NCI-H774 (cell line): ENCODE measurements at places on chromosomes 7 and 10.

GRCh38 chr7:54995166-54995565 is 23.7 kb upstream of the EGFR start:
- DNase-seq, result no peak

GRCh38 chr7:47314728-47315607 is 266.9 kb downstream of the TNS3 start:
- no peak for DNase-seq

GRCh38 chr7:27873981-27874957 is 134.3 kb downstream of the TAX1BP1 start:
- no peak for DNase-seq

DNA sequence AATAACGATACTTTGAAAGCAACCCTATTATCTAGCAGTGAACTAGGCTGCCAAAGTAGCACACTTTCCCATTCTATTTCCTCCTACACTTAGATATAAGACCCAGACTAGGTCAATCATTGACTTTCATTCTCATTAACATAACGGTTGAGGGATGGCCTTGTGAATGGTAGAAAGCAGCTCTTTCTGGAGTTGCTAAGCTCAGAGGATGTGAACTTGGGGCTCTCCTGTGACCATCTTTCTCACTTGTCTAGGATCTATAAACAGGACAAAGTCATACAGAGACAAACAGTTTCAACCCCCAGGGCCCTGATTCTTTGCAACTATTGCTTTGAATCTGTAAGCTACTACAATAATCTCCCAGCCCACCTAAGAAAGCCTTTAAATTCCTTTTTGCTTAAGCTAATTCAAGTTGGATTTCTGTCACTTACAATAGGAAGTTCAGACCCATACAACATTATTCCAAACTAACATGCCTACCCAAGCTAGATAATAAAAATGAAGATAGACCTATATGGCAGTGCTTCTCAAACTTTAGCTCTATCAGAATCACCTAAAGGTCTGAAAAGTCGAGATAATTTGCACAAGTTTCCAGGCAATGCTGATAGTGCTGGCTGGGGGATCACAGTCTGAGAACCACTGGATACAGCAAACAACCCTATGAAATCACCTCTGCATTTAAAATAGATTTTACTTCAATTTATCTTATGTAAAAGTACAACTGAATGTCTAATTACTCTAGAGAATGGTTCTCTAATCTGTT is 16.7 kb downstream of the P4HA1 start:
- no peak for DNase-seq

GRCh38 chr10:31347705-31348104 is 28.7 kb downstream of the ZEB1 start:
- DNase-seq, result no peak

- DNase-seq, result no peak
Measured at GRCh38 chr10:71531485-71532446, 135.0 kb downstream of the CDH23 start.

DNA sequence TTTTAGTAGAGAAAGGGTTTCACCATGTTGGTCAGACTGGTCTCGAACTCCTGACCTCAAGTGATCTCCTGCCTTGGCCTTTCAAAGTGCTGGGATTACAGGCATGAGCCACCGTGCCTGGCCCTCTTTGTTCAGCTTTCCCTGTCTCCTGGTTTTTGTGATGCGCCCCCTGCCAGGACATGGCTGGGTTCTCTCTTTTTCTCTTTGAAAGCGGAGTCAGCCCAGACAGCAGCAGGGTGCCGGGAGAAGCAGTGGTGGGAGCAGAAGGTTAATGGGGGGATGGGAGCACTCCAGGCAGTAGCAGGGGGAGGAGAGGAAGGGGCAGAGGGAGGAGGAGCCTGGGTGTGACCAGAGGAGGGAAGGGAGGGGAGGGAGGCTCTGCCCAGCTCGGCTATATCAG is 1.8 kb downstream of the MUC3A start:
- no peak for DNase-seq

- DNase-seq, result no peak
Measured at GRCh38 chr10:14822879-14823755, 14.7 kb downstream of the CDNF start.

- peak; percentile 30 for DNase-seq
Measured at GRCh38 chr10:63265222-63265617, 132.1 kb downstream of the NRBF2 start.
